ENCODE measurements at places on chromosomes 6 and 20.

GRCh38 chr20:17612287-17612991 is 42.6 kb downstream of the DSTN start:
- DNase-seq = no peak

GRCh38 chr6:9848094-9848493 is 566.8 kb downstream of the TFAP2A start:
- no peak for DNase-seq

DNA sequence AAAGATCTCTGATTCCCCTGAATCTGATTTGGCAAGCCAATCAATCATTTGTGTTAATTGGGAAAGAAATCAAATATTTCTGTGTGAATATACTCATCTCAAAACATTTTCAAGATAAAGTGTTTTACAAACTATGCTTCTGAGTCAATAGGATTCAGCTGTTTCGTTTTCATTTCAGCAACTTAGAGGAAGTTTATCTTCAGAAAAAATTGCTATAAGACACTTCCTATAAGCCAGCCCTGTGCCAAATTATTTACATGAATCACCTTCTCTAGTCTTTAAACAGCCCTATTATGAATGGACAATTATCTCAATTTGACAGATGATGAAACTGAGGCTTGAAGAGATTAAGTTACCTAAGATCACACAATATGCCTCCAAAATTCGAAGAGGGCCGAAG is 10.9 kb downstream of the DEFB129 start:
- no peak for DNase-seq

GRCh38 chr20:25076731-25077609 is 5.0 kb downstream of the VSX1 start:
- no peak for DNase-seq

Measured in retina (tissue), 1 donor.